ENCODE measurements at places on chromosomes 3 and 15.

GRCh38 chr3:195885036-195885891, 23.1 kb downstream of the TNK2 start:
- no peak overlapping the region for H3K4me3 ChIP-seq
- no peaks in the 10 kb centered on the region for H3K27me3 ChIP-seq
- DNase-seq: no peak

GRCh38 chr15:60358935-60359682, 38.7 kb downstream of the ANXA2 start:
- peaks cover 52% of the 10 kb centered on the region for H3K36me3 ChIP-seq
- peak; percentile 89 for DNase-seq
- peaks cover 12% of the 10 kb centered on the region for H3K4me1 ChIP-seq
- H3K27me3 ChIP-seq: no peaks in the 10 kb centered on the region
- H3K27ac ChIP-seq: peak overlapping the region; percentile 64

DNA sequence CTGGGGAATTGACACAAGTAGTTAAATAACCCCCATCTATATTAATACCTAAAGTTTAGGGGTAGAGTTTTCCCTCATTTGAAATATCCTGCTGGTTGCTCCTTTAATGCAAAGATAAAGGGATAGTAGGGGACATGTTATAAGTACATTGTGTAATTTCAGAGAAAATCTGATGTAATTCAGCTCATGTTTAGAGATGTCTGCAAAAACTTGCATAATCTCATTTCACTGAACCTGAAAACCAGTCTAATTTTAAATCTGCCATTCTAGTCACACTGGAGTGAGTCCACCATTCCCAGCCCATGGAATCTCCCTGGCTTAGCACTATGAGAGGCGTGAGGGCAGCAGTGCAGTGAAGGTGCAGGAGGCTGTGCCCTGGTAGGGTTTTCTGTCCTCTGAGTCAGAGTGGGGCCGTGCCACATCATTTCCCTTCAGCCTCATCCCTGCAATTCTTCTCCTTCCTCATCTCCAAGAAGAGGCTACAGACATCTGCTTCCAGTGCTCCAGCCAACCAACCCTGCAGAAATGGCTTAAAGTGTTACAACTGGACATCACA, 246.3 kb upstream of the UMPS start:
- peaks cover 9% of the 10 kb centered on the region for H3K36me3 ChIP-seq
- H3K27ac ChIP-seq: no peak overlapping the region
- H3K4me3 ChIP-seq: no peak overlapping the region
- peaks cover 2% of the 10 kb centered on the region for H3K4me1 ChIP-seq
- peak; percentile 7 for DNase-seq
- no peaks in the 10 kb centered on the region for H3K27me3 ChIP-seq

- no peaks in the 10 kb centered on the region for H3K4me1 ChIP-seq
- DNase-seq: no peak
- no peaks in the 10 kb centered on the region for H3K36me3 ChIP-seq
- no peak overlapping the region for H3K4me3 ChIP-seq
- no peaks in the 10 kb centered on the region for H3K27me3 ChIP-seq
- no peak overlapping the region for H3K27ac ChIP-seq
Measured at GRCh38 chr3:106823701-106824100, 553.5 kb upstream of the CCDC54 start.

DNA sequence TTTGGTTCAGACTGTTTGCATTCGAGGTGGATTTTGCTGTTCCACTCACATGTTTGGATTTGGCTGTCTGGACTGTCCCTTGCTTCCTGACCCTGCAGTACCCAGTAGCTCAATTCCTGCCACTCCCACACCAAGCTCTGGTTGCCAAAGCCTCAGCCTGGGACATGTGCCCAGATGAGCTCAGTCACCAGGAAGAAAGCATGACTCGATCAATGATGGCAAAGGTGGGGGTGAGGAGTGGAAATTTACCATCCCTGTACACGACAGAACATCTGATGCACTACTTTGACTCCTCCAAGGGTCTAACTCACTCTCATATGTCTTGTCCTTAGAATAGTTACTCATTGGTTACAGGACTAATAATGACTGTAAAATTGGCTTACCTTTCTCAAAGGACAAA, 45.2 kb downstream of the ZNF385D start:
- H3K27ac ChIP-seq: no peak overlapping the region
- no peaks in the 10 kb centered on the region for H3K27me3 ChIP-seq
- peaks cover 3% of the 10 kb centered on the region for H3K4me1 ChIP-seq
- H3K36me3 ChIP-seq: no peaks in the 10 kb centered on the region
- no peak overlapping the region for H3K4me3 ChIP-seq
- no peak for DNase-seq

GRCh38 chr3:131174752-131175151, 148.1 kb downstream of the NEK11 start:
- no peaks in the 10 kb centered on the region for H3K27me3 ChIP-seq
- peaks cover 4% of the 10 kb centered on the region for H3K36me3 ChIP-seq
- H3K27ac ChIP-seq: no peak overlapping the region
- peaks cover 4% of the 10 kb centered on the region for H3K4me1 ChIP-seq
- peak; percentile 2 for DNase-seq

DNA sequence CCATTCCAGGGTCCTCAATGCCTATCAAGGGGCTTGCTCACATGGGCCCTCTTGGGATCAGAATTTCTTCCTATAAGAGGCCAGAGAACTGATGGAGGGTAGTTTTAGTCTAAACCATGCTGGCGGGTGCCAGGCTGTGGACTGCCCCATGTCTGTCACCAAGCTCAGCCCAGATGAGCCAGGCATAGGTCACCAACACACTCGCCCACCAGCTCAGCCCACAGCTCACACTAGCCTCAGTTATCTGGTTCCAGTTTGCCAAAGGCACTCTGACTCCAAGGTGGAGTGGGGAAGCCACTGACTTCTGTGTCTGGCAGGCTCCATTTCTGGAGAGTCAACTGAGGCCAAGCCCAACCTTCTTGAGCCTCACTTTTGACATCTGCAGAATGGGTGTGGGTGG, 50.7 kb upstream of the INSYN1 start:
- H3K27ac ChIP-seq: no peak overlapping the region
- H3K4me3 ChIP-seq: no peak overlapping the region
- no peaks in the 10 kb centered on the region for H3K36me3 ChIP-seq
- DNase-seq: no peak
- peaks cover 26% of the 10 kb centered on the region for H3K27me3 ChIP-seq

GRCh38 chr3:131701153-131701770, 198.5 kb upstream of the MRPL3 start:
- no peak for DNase-seq
- H3K27ac ChIP-seq: no peak overlapping the region
- no peak overlapping the region for H3K4me3 ChIP-seq
- no peaks in the 10 kb centered on the region for H3K4me1 ChIP-seq
- H3K36me3 ChIP-seq: no peaks in the 10 kb centered on the region
- H3K27me3 ChIP-seq: no peaks in the 10 kb centered on the region

GRCh38 chr15:62927196-62927595, 115.4 kb upstream of the TPM1 start:
- H3K27me3 ChIP-seq: no peaks in the 10 kb centered on the region
- no peak for DNase-seq
- H3K4me1 ChIP-seq: peaks cover 10% of the 10 kb centered on the region
- H3K27ac ChIP-seq: no peak overlapping the region
- H3K36me3 ChIP-seq: no peaks in the 10 kb centered on the region

GRCh38 chr15:65535192-65535591, 4.9 kb downstream of the HACD3 start:
- no peaks in the 10 kb centered on the region for H3K27me3 ChIP-seq
- no peak overlapping the region for H3K4me3 ChIP-seq
- H3K36me3 ChIP-seq: no peaks in the 10 kb centered on the region
- peak; percentile 34 for DNase-seq

DNA sequence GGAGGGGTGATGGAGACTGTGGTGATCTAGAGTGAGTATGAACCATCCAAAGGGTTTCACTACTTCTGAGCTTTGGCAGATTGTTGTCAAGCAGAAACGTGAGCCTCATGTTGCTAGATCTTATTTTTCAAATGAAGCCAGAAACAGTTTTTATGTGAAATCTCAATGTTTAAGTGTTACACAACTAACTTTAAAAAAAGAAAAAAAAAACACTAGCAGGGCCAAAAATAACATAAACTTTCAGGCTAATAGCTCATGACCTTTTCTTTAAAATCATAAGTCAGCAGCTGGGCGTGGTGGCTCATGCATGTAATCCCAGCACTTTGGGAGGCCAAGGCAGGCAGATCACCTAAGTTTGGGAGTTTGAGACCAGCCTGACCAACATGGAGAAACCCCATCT, 2.1 kb upstream of the HTR3D start:
- H3K27me3 ChIP-seq: peaks cover 31% of the 10 kb centered on the region
- DNase-seq: no peak
- no peaks in the 10 kb centered on the region for H3K4me1 ChIP-seq
- H3K4me3 ChIP-seq: no peak overlapping the region
- H3K27ac ChIP-seq: no peak overlapping the region

DNA sequence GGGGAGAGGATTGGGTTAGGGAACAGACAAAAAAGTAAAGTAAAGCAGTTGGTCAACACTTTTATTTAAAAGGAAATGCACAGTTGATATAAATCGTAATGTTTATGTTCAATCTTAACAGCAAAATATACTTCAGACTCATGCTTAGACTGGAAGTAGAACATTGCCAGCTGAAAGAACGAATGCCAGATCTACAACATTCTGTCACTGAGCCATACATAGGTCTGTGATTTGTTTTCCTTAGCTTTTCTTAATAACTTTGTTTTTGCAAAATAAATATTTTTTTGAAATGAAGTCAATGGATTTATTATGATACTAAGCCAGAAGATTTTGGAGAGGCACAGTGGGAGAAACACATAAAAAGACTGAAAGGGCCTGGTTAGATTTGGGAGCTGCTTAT, 62.0 kb downstream of the LEKR1 start:
- H3K27me3 ChIP-seq: no peaks in the 10 kb centered on the region
- no peaks in the 10 kb centered on the region for H3K36me3 ChIP-seq
- no peak overlapping the region for H3K27ac ChIP-seq
- H3K4me3 ChIP-seq: no peak overlapping the region
- peak; percentile 5 for DNase-seq

GRCh38 chr3:32990116-32990515, 38.7 kb downstream of the CCR4 start:
- no peak overlapping the region for H3K27ac ChIP-seq
- H3K4me1 ChIP-seq: peaks cover 2% of the 10 kb centered on the region
- no peaks in the 10 kb centered on the region for H3K27me3 ChIP-seq
- peaks cover under 1% of the 10 kb centered on the region for H3K36me3 ChIP-seq

GRCh38 chr15:66269326-66270090, 16.0 kb upstream of the MEGF11 start:
- peak; percentile 72 for DNase-seq
- no peak overlapping the region for H3K4me3 ChIP-seq
- H3K4me1 ChIP-seq: peaks cover 4% of the 10 kb centered on the region
- no peak overlapping the region for H3K27ac ChIP-seq
- peaks cover 18% of the 10 kb centered on the region for H3K27me3 ChIP-seq
